Activated T-cell treated with anti-CD3 and anti-CD28 coated beads for 1 hour (primary cell): ENCODE measurements at places on chromosomes 13 and 19.

DNA sequence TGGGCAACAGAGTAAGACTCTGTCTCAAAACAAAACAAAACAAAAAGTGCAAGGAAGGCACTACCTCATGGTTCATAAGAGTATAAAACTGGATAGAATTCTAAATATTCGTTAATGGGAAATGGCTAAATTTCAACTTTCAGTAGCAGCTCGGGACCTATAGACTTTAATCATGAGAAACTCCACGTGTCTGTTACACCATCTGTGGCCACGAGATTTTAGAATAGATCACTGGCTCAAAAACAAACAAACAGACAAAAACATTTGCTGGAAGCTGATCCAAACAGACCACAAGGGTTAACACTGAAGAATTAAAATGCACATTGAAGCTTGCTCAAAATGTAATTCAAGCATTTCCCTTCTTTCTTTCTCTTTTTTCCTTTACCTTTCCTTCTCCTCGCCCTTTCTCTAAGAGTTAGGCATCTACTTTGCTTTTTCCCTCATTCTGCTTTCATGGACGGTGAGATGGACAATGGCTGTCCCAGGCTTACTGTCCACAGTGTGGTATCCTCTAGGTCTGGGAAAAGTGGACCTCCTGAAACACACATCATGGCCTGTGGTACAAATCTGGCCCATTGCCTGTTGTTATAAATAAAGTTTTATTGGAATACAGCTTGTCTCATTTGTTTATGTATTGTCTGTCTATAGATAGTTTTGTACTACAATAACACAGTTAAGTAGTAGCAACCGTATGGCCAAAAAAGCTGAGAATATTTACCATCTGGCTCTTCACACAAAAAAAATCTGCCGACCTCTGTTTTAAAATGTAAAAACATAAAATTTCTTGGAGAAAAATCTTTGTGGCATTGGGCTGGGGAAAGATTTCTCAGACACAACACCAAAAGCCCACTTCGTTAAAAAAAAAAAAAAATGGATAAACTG, 10.3 kb downstream of the ELAVL1 start:
- DNase-seq: no peak

DNA sequence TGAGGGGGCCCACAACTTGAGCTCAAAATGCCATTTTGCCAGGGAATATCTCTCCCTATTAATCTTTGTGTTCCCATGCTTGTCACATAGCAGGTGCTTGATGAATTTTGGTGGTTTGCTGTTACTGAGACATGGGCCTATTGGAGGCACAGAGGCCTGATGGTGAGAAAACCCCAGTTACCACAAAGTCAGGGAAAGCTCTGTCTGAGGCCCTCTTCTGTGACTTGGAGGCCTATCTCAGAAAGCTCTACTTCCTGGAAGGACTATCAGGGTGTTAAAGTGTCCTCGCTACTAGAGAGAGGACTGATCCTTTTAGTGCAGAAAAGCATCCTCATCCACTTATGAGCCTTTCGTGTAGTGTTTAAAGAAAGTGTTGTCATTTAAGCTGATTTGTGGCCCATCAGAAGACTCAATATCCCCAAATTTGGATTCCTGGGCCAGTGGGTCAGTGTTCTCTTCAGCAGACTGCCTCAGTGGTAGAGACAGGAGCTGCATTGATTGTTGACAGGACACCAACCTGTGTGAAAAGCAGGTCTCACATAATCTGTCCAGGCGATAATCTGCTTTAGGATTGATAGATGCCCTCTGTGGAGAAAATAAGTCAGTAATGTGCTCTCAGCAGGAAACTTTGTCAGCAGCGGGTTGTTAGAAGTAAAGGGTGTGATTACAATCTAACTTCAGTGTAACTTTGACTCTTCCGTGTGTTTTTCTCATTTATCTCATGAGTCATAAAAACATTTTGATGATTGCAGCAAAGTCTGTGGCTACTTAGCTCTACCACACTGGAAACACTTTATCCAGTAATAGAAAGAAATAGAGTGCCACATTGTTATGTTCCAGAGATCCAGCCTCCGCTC, 121.0 kb downstream of the AKAP11 start:
- DNase-seq: no peak

- no peak for DNase-seq
These were observed 7.5 kb upstream of the SBNO2 start for GRCh38 chr19:1181606-1182005.

- DNase-seq: no peak
These were observed 67.8 kb downstream of the DGKH start for GRCh38 chr13:42116225-42116624.

DNA sequence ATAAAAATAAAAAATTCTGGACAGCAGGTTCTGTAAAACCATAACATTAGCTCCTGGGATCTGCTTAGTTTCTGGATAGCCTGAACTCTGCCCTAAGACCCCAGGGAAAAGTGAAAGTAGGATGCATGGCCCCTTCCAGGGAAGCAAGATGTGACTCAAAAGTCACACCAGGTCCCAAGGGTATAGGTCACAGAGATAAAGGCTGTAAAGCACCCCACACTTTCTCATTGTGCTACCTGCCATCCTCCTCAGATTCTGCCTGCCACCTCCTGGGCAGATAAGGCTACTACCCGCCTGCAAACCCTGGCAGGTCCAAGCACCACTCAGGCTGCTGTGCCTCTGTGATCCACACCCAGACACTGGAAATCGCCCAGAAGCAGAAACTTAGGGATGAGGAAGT, 20.6 kb downstream of the FFAR2 start:
- peak; percentile 46 for DNase-seq

DNA sequence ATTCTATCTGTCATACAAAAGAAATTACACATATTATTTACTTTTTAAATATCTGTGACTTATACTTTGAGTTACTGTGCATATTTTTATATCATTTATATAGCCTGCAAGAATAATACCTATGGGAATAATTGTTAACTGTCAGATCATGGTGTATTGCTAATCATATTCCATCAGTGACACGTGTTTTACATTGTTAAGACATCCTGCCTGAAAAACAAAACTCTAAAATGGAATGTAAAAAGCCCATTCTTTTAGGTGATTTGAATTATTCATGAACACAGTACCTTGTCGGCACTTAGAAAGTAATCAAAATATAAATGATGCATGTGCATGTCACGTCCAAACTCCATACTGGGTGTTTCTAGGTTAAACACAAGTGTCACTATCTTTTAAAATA, 533.8 kb upstream of the PCDH9 start:
- no peak for DNase-seq

- DNase-seq: no peak
These were observed 1212.0 kb downstream of the PCDH17 start for GRCh38 chr13:58843567-58843966.

DNA sequence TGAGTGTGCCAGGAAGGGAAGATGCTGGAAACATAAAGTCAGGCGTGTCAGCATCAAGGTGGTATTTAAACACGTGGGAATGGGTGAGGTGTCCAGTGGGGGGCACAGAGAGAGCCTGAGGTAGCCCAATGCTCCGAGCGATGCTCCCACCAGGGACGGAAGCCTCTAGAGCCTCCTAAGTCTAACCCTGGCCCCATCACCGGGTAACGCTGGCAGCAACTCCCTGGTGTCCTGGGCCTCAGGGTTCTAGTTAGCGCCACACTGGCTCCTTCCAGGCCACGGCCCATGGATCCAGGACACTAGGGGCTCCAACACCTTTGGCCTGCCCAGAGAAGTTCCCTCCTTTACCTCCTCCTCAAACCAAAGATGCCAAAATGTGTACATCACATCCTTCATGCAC, 65.4 kb downstream of the EPS15L1 start:
- no peak for DNase-seq

DNA sequence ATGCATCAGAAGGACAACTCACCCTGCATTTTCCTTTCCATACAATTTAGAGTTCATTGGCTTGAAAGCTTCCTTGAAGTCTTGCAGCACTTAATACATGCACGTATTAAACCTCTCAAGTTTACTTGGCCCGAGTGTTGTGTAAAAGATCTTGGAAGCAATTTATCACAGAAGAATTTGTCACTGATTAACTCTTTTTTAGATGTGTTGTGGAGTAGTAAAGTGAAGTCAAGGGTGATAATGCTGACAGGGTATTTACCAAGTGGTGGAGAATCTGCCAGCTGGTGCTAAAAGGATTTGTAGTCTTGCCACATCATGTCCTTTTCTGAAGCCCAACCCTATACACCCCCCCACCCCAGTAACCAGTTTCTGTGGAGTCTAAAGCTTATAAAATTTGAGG, 421.0 kb upstream of the MIR17HG start:
- no peak for DNase-seq

DNA sequence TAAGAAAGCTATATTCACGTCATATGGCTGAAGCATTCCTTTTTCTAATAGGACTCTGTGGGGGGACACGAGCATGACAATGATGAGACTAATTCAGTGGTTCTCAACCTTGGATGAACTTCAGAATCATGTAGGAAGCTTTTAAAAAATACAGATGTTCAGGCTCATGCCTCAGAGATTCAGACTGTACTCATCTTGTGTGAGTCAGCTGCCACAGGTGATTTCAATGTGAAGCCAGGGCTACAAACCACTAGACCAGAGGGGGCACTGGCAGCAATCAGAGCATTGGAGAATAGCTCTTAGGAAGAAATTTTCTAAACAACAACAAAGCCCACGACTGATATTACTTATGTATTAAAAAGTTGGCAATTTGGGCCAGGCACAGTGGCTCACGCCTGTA, 91.7 kb downstream of the SERP2 start:
- no peak for DNase-seq

DNA sequence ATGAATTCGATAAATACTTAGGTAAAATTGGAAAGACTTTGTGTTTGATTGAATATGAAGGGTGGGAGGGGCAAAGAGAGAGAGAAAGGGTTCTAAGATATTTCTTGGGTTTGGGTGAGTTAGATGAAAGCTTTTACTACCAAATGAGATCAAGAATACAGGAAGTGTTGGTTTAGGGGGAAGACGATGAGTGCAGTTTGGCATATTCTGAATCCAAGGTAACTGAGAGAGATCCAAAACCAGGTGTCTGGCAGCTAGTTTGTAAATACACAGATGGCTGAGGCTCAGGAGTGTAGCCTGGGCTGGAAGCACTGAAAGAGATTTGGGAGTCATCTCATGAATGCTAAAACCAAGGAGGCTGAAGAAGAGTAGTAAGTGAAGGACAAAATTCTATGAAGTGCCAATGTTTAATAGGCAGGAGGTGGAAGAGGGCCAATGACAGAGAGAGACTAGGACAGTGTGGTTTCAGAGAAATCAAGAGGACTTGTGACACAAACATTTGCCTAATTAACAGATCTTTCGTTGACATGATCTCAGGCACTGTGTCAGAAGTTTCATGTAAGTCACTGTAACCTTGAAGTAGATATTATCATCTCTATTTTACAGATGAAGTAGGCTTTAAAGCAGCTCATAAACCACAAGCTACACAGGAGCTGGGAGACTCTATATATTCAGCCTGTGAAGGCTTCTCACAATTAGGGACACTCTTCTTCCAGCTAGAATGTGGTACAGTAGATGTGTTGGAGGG, 70.2 kb upstream of the ZDHHC20 start:
- no peak for DNase-seq

DNA sequence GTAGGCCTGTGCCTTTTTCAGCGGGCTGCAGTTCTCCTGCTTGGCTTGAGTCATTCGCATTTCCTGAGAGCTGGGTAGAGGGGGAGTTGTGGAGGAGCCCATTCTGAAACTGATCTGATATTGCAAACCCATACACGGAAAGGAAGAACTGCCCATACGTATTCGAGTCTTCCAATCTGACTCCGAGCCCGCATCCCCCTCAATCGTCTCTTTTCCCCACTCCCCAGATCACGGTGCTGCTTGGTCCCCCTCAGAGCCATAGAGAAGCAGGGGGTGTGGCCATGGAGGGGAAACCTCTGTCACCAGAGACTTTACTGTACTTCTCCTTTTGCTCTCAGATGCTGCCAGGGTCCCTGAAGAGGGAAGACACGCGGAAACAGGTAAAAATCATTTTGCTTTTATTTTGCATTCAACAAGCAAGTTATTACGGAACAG, at the start of gene CD22:
Gene CD22, plus strand, starts transcription at position 337 of the 435 bp plus-strand sequence. CDS start 2,854 bp downstream, outside the sequence.
- no peak for DNase-seq

DNA sequence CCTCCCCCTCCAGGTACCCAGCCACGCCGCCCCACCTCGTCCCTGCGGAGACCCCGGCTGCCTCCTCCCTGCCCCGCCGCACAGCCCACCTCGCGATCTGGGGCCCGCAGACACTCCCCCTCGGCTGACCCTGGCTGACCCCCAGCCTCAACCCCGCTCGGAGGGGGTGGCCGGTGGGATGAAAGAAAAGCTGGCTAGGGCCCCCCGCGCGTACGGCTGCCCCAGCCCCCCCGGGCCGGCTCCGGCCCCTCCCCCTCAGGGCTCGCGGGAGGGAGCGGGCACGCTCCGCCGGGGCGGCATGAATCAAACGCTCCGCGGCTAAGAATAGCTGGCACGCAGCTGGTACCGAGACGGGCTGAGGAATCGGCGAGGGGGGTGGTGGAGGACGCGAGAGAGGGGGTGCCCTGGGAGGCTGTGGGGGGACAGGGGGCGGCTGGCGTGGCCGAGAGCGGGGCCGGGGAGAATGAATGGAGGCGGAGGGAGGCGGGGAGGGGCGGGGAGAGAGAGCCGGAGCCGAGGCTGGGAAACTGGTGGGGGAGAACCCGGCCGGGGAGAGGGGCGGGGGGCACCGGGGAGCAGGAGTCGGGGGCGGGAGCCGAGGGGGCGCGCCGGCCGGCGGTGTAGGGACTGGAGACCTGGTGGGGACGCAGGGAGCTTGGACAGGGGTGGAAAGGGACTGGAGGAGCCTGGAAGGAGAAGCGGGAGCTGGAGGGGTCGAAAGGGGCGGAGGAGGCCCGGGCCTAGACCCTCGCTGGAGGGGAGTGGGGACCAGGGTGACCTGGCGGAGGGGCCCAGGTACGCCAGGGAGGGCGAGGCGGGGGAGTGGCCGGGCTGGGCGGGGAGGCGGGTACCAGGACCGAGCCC, 1.1 kb downstream of the SHANK1 start:
- no peak for DNase-seq

GRCh38 chr13:74026753-74027152, 107.5 kb downstream of the KLF12 start:
- peak; percentile 48 for DNase-seq

DNA sequence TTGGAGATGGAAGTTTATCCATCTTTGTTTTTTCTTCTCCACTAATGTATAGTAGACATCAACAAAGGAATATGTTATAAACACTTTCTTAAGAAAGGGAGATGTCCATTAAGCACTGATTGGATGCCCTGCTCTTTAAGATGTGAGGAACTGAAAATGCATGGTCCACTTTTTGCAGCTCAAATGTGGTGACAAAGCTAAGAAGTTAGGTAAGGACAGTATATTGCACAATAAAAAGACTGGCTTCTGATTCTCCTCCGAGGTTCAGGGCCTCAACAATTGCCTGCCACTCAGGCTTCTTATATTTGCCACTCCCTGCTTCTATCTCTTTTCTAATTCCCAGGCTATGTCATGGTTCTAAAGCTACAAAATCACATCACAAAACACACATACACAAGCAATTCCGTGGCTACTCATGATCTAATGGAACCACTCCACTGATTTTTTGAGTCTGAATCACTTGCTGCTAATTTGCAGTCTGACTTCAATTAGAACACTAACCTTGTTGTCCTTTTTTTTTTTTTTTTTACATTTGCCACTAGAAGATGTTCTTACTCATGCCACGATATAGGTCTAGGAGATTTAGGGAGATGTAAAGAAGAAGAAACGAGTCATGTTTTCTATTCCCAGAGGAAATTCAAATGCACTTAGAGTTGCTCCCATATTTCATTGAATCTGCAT, 29.6 kb upstream of the TNFSF11 start:
- DNase-seq: no peak
